ENCODE measurements at places on chromosomes 3 and 15.

DNA sequence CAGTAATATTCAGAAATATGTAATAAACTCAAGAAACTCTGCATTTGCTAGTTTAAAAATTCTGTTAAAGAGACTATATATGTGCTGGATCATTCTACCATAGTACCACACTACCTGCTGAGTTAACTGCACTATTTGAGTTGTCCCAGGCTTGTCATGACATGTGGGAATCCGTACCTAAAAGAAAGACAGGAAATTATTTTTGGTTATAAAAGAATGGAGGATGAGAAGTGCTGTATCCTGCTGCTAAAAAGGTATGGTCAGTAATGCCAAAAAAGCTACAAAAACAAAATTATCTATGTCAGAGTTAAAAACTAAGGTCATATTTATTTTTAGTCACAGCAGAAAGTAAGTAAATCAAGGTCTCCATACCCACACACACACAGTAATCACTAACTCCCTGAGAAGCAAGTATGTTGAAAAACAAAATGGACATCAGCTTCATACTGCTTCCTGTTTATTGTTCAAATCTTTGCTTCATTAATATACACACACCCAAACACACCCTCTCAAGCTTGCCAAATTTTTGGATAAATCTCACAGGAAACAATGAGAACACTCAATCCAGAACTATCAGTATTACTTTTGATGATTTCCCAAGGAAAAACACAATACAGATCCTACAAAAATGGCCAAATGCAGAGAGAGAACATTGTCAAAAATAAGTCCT, 33.7 kb downstream of the DENND6A start:
- DNase-seq = no peak

GRCh38 chr3:195086885-195087284, 184.1 kb downstream of the XXYLT1 start:
- no peak for DNase-seq

GRCh38 chr3:131608741-131609140, 106.0 kb upstream of the MRPL3 start:
- no peak for DNase-seq

GRCh38 chr3:76063019-76063418, 277.7 kb upstream of the ZNF717 start:
- no peak for DNase-seq

GRCh38 chr3:55362210-55362960, 124.7 kb downstream of the WNT5A start:
- DNase-seq = no peak

DNA sequence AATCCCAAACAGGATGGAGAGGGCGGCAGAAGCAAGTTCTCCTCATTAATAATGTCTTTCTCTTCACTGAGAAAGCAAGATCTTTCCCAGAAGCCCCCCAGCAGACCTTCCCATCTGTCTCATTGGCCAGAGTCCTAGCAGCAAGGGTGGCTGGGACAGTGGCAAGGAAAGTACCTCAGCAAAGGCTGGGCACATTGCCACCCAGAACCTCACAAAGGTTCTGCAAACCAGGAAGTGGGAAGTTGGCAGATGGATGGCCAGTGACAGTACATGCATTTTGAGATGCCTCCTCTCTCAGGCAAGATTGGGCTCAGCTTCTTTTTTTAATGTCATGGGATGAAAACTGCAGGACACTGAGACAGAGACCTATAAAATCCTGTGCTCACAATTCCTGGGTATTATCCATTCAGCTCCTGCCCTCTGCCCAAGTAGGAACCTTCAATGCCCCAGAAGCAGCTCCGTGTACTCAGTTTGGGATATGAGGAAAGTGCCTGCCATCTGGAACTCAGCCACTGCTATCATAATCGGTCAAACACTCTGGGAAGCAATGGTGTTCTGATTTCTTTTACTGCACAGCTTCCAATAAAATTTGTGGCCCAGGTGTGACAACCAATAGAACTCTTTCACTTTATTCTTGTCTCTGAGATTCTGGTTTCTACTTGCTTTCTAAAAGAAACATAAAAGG, 25.5 kb downstream of the DPH3 start:
- no peak for DNase-seq

GRCh38 chr15:41773332-41773728, 954 bp upstream of the MAPKBP1 start:
- DNase-seq = no peak

- DNase-seq = no peak
Measured at GRCh38 chr15:85171736-85172135, 190.1 kb downstream of the PDE8A start.

DNA sequence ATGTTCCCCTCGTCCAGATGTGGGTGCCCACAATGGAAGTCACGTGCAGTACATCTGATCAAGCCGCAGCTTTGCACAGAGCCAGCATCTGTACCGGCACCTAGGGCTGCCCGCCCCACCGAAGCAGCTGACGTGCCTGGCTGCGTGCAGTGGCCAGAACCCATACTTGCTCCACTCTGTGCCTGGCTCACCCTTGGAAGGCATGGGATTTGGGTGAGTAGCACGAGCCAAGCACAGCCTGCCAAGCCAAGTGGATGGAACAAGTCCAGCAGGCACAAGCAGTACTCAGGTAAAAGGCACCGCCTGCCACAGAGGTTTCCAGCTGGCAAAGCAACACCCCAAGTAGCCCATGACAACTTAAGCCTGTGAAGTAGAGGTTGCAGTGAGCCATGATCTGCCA, 261.3 kb downstream of the TBC1D5 start:
- DNase-seq = no peak

DNA sequence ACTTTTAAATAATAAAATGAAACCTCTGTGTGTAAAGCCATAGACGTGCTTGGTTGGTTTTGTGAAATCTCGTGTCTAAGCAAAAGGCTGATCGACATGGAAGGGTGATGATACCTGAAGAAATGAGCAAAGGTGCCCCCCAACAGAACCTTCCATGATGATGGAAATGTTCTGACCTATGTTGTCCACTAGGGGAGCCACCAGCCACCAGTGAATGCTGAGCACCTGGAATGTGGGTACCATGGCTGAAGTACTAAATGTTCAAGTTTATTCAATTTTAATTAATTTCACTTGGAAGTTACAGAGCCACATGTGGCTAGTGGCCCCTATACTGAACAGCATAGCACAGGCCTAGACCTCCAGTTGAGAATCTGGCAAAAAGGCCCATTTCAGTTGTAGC, 158.8 kb downstream of the POLR2M start:
- no peak for DNase-seq

DNA sequence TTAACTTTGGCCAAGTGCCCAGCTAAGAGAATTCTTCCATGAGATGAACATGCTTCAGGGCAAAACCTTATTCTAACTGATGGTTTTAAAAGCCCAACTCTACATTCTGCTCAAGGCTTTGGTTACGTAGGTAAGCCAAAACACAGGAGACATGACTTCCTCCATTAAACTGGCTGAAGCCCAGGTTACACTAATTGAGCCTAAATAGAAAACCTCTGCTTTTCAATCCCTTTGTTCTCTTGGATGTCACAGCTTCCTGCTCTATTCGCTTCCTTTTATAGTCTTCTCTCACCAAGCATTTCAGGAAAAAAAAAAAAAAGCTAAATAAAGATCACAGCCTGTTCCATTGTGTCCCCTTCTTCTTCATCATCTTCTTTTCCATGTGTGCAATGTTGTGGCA, 420.4 kb downstream of the TIGIT start:
- DNase-seq = no peak

GRCh38 chr3:187920913-187921312, 175.6 kb upstream of the BCL6 start:
- DNase-seq = no peak

DNA sequence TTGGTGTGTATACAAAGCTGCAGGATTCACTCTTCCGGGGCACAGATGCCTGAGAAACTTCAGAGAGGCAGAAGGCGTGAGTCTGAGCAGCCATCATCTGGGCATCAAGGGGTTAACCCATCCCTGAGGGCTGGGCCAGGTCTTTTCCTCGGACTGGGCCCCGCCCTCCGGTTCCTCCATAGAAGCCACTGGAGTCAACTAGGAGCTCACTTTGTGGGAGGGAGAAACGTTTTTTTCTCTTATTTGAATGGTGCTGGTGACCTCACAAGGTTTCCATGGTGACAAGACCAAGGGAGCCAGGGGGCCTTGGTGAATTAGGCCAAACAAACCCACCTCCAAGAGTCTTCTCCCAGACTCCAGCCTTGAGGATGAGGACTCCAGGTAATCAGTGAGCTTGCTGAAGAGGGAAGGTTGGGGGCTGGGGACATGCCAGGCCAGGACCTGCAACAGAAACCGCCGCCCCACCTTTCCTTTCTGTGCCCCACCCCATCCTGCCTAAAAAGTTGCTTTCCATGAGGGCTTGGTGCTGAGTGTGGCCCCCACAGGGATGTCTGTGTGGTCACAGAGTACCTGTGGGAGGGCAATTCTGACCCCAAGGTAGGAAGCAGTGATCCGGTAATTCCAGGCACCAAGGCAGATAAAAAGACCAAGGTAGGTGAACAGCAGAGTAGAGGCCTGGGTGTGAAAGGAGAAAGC, 14.8 kb upstream of the INSYN1 start:
- no peak for DNase-seq

DNA sequence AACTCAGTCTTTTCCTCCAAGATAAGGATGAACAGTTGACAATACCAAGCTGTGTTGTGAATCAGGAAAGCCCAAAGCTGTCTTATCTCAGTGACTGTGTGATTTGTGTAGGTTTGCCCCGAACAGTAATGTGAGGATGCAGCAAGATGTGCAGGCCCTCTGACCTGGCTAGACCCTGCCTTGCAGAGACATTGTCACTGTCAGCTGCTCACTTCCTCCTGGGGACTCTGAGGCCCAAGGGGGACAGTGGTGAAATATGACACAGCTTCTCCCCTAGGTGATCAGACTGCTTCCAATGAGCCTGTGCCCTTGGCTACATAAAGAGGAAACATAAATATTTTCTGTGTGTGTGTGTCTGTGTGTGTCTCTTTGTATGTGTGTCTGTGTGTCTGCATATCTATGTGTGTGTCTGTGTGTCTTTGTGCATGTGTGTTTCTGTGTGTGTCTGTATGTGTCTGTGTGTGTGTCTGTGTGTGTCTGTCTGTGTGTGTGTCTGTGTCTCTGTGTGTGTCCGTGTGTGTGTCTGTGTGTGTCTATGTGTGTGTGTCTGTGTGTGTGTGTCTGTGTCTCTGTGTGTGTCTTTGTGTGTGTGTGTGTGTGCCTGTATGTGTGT, 21.7 kb downstream of the LRRK1 start:
- DNase-seq = no peak

GRCh38 chr3:23252122-23252521, 49.0 kb downstream of the UBE2E2 start:
- DNase-seq = no peak

DNA sequence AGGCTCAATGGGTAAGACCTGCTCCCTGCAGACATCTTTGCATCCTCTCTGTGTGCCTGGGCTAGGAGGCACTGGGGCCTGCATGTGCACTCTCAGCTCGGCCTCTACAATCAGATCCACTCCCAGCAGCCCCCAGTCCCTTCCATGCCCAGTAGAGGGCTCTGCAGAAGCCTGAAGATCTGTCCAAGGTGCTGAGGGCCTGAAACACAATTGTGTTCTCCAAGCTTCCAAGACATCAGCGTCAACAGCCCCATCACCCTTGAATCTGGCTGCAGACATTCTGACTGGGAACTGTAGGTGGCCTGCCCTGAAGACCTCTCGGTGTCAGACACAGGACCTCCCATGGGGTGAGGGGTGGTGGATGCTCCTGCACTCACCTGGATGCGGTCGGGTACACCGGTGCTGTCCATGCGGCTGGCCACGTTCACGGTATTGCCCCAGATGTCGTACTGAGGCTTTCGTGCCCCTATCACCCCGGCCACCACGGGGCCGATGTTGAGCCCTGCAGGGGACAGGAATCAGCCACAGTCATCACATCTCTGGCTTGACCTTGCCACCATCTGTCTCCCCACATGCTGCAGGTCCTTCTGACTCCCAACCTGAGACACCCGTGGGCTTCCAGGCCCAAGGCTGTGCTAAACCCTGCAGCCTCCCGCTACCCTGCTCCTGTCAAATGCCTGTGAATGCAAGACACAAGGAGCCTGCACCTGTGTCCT, 84.7 kb downstream of the SEC22A start:
- no peak for DNase-seq

DNA sequence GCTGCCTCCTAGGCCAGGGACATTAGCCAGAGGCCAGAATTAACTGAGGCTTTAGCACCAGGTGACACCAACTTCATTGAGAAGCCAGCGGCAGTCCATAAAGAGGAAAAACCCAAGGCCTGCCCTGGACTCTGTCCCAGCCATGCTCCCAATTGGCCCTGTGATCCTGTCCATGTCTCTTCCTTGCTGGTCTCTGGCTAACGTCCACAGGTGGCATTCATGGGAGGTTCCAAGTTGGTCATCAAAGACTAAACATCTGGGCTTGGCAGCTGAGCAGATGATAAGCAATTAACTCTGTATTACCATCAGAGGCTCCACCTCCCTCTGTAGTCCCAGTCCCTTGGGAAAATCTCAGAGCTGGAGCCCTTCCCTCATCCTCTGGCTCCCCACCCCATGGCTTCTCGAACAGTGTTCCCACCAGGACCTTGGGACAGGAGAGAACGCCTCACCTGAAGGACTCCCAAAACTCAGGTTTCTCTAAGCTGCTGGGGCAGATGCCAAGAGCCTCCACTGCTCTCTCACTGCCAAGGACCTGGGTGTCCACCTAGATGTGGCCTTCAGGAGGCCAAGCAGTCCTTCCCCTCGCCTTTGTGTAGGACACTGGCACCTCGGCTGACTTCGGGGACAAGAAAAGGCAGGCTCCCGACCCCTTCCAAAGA, 40.4 kb downstream of the GOLGA6A start:
- no peak for DNase-seq

- no peak for DNase-seq
Measured at GRCh38 chr15:96344060-96344705, 13.7 kb downstream of the NR2F2 start.

DNA sequence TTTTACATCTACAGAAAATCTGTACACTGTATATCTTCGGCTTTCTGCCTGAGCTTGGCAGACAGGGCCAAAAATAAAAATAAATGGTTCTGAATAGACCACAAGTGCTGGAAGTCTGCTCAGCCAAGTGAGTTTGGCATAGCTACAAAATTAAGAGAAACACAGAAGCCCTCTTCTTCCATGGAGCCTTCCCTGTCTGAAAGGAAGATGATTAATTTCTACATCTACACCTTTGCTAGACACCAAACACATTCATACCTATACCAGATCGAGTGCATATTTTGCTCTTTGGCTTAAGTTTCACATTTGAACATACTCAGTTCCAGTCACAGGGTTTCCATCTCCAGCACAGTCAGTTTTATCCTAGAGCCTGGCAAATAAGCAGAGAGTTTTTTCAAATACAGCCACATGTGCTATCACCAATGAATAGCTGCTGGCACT, 224.6 kb downstream of the GREM1 start:
- DNase-seq = no peak

GRCh38 chr15:29601811-29602210, 220.5 kb downstream of the TJP1 start:
- DNase-seq = no peak

- DNase-seq = no peak
Measured at GRCh38 chr3:179921500-179921899, 115.2 kb downstream of the PEX5L start.

DNA sequence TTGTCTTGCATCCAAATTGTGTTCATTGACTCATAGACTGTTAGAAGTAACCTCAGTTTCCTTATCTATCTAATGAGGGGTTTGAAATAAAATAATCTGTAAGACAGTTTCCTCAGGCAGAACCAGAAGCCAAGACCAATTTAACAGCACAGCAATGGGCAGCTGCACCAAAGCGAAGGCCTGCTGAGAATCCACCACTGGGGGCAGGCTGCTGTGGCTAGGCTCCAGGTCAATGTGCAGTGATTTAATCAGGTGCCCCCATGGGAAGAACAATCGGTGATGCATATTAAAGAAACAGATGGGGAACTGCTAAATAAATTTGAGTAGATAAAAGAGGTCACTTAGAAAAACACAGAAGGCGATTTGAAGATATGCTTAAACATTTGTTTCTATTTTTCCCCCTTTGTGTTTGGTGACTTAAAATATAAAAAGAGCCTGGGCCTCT, 28.0 kb upstream of the TMOD3 start:
- no peak for DNase-seq

All from activated naive CD4-positive, alpha-beta T cell treated with anti-CD3 and anti-CD28 coated beads, Interleukin-2, amount 50 U/mL, for 16 hours (primary cell).